ENCODE measurements at places on chromosomes 4 and X.

DNA sequence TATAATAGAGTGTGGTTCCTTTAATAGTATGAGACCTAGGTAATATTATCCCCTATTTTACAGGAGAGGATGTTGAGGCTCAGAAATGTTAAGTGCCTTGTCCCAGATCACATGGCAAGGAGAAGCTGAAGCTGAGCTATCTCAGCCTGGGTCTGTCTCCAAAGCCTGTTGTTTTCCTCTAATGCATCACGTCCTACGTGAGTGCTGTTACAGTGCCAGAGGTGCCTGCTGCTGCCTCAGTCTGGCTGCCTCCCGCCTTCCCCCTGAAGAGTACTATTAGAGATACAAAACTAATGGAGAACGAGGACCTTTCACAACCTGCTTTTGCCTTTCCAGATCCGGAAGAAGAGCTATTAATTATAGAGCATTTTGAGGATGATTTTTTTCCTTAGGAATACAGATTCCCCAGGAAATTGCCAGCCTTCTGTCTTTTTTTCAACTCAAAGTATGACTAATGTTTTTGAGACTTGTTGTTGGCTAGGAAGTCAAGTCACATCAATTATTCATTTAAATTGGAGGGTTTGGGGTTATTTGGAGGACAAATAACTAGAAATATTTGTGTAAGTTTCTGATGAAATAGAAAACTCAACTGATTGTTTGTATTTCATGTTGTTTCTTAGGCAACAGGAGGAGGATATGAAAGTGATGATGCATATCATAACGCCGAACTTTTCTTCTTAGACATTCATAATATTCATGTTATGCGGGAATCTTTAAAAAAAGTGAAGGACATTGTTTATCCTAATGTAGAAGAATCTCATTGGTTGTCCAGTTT, 43.9 kb upstream of the MTMR1 start:
- DNase-seq, result peak; percentile 1

DNA sequence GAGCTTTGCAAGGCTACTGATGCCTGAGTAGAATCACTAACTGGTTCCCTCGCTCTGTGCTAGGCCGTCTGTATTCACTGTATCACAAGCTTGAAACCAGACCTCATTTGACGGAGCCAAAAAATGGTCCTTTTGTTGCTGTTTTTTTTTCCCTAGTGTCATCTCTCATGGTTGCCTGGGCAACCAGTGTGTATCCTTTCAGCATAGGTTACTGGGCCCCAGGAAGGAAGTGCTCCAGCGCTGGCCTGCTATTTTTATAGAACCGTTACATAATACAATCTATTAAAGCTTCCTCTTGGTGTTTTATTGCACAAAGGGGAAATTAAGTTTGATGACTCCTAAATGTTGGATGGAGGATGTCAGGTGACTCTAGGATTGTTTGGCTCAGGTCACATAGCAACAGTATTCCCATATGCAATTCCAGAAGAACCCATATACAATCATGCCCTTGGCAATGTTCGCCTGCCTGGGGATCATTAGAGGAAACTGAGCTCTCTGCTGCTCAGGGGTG, 220.4 kb downstream of the SPRY1 start:
- no peak for DNase-seq

DNA sequence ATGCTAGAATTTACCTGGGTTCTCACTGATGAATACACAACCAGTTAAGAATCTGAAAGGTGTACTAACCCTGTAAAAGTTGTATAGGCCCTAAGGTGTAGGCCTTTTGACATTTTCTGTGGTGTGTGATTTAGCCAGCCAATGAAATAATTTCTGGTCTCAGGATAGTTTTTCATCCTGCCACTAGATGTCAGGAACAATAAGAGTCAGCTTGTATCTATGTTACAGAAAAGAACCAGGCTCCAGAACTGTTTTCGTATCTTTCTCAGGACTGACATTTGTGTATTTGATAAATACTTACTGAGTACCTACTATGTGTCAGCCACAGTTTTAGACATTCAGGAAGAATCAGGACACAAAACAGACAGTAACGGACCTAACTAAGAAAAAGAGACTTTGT, 673.6 kb upstream of the TENM3 start:
- peak; percentile 22 for DNase-seq

- no peak for DNase-seq
These were observed 1952.2 kb downstream of the PCDH7 start for GRCh38 chr4:32672359-32672758.

GRCh38 chrX:73977542-73978169, 326.3 kb upstream of the ZCCHC13 start:
- no peak for DNase-seq

DNA sequence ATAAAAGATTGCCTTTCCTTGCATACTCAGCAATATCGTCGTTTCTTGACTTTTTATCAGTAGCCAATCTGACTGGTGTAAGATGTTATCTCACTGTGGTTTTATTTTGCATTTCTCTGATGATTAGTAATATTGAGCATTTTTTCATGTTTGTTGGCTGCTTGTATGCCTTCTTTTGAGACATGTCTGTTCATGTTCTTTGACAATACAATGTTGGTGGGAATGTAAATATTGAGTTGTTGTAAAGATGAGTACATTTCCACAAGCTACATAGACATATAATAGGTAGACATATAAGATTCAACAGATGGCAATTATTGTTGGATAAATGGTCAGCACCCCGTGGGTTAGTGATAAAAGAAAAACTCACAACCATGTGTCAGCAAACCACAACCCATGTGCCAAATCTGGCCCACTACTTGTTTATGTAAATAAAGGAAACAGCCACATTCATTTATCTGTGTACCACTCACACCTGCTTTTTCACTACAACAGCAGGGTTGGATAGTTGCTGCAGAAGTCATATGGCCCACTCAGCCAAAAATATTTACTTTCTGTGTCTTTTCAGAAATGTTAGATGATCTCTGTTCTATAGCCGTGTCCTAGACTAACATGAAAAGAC, 153.1 kb upstream of the VCX start:
- no peak for DNase-seq

- no peak for DNase-seq
These were observed 110.8 kb upstream of the ATP8A1 start for GRCh38 chr4:42767669-42768068.

DNA sequence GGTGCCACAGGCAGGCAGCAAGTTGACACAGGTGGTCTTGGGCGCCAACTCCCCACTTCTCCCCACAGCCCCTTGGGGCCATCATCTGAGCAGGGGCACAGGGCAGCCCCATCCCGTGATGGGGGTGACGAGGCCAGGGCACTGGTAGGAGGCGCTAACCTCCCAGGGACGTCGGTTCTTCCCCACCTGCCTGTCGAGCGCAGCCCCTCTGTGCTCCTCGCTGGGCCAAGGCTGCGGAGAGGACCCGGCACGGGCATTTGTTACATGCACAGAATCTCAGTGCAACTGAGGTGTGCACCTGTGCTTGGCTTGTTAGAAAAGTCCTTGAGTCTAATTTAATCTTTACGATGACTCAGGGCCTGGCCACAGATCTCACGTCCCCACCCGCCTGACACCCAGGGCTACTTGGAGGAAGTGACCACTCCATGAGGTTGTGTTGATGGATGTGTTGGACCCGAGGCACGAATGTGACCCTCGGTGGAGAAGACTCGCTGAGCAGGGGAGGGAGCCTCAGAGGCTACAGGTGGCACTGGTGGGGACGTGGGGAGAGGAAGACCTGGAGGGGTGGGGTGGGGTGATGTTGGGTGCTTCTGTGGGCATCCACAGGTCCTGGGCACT, 3.1 kb upstream of the SH3TC1 start:
- no peak for DNase-seq

GRCh38 chr4:13162886-13163285, 321.3 kb downstream of the RAB28 start:
- DNase-seq, result no peak

DNA sequence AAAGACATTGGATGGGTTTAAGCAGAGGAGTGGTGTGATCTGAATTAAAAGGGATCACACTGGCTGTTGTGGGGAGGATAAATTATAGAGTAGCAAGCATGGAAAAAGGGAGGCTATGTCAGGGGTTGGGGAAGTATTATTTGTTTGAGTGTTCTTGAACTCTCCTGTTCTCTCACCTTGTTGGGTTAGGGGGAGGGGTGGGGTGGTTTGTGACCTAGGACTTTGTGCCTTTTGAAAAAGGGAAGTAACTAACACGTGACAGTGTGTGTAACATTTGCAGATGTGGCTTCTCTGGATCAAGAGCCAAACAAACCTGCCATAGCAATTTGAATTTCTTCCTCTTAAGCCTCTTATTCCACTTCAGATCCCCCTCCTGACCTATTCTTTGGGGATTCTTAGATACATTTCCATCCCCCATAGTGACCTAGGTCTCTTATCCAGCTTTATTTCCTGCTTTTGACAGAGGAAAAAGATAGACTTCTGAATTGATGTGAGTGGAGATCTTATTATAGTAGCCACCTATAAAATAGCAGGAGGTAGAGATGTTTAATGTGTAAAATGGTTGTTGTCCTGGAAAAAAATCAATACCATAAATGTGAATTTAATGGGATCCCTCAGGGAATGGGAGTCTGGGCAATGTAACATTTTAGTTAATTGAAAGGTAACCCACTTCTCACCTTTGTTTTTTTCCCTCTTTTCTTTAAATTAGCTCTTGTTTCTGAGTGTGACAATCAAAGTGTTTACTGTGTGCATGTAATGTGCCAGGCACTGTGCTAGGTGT, 120.4 kb downstream of the CT47B1 start:
- no peak for DNase-seq

DNA sequence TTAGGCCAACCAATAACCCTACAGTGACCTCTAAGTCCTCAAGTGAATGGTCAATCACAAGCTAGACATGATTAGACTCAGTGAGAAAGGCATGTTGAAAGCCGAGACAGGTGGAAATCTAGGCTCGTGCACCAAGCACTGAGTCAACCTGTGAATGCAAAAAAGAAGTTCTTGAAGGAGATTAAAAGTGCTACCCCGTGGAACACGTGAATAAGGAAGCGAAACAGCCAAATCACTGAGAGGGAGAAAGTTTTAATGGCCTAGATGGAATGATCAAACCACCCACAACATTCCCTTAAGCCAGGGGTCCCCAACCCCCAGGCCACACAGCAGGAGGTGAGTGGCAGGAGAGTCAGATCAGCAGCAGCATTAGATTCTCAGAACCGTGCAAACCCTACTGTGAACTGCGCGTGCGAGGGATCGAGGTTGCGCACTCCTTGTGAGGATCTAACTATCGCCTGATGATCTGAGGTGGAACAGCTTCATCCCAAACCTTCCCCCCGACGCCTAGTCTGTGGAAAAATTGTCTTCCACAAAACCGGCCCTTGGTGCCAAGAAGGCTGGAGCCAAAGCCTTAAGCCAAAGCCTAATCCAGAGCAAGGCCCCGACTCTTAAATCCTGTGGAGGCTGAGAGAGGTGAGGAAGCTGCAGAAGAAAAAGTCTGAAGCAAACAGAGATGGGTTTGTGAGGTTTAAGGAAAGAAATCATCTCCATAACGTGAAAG, 19.5 kb upstream of the PDE6B start:
- DNase-seq, result no peak

DNA sequence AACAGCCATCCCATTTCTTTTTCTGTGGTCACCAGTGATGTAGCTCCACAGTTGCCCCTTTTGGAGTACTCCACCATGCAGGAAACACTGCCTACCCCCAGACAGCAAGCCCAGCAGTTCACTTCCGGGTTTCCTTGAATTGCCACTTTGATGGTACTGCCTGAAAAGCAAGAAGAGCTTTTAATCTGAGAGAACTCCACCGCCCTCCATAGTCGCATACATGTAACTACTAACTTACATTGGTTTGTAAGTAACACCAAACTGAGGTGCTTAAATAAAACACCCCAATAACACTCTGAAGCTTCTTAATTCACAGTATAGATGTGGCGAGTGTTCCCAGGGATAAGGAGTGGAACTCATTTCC, 53.6 kb upstream of the HPSE start:
- no peak for DNase-seq

- DNase-seq, result no peak
These were observed 15.7 kb downstream of the SH2D1A start for GRCh38 chrX:124362072-124362471.

DNA sequence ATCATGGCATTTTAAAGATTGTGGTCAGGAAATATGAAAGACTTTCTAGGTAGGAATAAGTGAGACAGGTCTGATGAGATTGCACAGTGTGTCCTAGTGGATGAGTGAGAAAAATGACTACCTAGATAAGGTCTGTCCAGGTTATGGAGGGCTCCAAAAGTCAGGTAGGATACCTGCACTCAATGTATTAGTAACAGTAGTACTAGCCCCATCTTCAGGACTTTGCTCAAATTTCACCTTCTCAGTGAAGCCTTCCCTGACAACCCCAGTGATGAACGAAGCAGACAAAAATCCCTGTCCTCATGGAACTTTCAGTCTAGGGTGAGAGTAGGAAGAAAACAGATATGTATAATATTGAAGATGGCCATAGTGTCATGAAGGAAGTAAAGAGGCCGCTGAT, 85.7 kb downstream of the ZIC3 start:
- DNase-seq, result no peak

DNA sequence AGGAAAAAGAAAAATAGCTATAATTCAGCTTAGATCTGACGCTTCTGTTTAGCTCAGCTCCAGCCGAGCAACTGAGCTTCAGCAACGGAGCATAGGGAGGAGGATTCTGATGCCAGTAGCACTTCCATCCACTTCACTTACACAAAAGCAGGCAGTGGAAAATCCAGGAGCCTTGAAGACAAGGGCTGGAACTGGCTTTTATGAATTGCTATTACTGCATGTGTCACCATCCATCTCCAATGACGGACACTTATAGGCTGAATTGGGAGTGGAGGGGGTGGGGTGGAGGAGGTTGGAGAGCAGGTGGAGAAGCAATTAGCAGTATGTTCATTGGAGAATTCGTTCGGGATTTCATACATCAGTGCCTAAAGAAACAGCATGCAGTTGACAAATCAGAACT, 15.6 kb downstream of the ENOX2 start:
- no peak for DNase-seq

DNA sequence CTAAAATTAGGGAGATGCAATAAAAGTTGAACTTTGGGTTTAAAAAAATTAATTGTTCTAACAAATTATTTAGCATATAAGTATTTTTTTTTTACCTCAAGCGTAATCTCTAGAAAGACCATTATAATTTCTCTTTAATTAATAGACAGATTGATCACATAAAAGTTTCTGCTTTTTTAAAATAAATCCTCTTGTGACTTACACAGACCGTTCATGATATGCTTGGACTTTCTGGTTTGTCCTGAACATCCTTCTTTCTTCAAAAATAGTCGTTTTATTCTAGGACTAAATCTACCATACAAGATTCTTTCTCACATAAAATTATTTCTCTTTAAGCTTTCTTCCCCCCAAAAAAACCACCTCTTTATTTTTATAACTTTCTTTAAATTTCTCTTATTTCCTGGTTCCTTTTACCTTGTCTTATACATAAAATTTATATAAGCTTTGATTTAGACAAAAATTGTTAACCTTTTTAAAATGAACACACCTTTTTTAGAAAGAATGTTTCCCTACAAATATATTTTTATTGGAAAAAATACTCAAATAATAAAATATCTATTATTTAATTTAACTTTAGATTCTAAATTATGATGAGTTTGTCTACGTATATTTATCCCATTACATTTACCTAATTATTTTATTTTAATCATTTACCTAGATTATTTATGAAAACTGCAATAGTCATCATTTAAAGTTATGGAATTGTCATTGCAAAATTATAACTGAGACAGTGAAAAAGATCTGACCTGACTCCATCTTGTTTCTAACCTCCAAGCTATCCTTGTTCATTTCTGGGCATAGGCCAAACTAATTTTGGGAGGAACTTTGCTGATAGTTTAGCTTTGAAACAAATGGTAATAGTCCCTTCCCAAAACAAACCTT, 37.6 kb downstream of the PGRMC2 start:
- no peak for DNase-seq

Data from NCI-H226 (cell line).